CD4-positive, alpha-beta T cell treated with Interleukin-2 at 100 ng/mL for 4 hours (primary cell): ENCODE measurements at places on chromosomes 16 and 17.

DNA sequence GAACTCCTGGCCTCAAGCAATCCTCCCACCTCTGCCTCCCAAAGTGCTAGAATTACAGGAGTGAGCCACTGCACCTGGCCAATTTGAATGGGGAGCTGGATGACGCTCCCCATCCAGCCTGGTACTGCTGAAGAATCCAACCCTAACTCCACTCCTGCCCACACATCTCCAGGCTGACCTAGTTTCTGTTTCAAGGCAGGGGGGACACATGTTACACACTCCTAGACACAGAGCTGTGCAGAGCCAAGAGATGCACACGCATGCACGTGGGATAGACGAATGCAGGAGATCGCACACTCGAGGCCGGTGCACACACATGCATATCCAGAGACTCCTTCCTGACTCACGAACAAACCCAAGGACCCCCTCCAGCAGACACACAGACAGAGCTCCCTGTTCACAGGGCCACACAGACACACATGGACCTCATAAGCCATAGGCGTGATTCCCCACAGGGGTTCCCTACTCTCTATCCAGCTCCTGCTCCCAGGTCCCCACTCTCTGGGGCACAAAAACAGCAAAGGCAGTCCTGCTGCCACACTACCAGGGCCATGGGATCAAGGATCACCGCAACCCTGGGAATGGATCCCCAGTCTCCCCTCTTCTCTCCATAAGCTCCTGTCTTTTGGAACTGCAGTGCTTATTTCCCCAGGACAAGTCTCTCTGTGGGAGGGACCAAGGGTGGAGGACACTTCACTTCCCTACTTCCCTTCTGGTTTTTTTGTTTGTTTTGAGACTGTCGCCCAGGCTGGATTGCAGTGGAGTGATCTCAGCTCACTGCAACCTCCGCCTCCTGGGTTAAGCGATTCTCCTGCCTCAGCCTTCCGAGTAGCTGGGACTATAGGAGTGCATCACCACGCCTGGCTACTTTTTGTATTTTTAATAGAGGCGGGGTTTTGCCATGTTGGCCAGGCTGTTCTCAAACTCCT lies 14.4 kb downstream of the EPOP start:
- DNase-seq = no peak

DNA sequence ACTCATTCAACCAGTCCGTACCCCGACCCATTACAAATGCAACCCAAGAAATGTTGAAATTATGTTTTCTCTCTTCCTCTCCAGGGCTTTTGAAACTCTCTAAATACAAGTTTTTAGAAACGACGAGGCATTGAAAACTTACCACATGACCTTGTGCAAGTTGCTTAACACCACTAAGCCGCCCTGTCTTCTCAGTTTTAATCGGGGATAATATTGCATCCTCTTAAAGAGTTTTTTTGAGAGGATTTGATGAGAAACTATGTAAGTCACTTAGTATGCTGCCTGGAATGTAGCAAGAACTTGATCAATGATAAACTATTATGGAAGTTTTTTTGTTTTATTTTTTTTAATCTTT lies 149.0 kb upstream of the FAM20A start:
- DNase-seq = no peak

DNA sequence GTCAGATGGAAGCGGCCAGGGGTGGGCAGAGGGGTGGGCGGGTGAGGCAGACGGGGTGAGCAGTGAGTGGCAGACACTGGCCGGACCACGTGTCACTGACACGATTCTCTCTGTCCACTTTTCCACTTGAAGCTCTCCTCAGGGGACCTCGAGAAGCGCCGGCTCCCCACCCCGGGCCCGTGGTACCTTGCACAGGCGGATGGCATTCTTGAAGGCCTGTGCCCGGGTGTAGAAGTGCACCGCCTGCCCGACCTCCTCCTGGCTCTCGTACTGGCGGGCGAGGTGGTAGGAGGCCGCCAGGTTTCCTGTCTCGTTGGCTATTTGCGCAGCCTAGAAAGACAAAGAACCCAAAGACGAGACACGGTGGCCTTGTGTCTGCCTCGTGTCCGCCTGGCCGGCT lies 9.1 kb upstream of the TMEM204 start:
- DNase-seq = no peak

DNA sequence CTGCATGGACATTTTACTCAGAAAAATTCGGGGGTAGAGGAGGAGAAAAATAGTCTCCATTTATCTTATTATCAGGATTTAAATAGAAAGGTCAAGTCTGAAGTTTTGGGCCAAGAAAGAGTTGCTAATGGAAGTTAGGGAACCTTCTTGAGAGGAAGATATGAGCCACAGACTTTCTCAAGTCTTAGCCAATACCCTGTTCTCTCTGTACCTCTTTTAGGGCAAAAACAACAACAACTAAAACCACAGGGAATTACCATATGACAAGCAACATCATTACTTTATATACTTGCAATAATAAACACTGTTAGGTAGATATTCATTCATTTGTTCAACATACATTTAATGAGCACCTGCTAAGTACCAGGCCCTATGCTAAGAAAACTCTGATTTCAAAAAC lies 282.2 kb upstream of the CDH5 start:
- no peak for DNase-seq

DNA sequence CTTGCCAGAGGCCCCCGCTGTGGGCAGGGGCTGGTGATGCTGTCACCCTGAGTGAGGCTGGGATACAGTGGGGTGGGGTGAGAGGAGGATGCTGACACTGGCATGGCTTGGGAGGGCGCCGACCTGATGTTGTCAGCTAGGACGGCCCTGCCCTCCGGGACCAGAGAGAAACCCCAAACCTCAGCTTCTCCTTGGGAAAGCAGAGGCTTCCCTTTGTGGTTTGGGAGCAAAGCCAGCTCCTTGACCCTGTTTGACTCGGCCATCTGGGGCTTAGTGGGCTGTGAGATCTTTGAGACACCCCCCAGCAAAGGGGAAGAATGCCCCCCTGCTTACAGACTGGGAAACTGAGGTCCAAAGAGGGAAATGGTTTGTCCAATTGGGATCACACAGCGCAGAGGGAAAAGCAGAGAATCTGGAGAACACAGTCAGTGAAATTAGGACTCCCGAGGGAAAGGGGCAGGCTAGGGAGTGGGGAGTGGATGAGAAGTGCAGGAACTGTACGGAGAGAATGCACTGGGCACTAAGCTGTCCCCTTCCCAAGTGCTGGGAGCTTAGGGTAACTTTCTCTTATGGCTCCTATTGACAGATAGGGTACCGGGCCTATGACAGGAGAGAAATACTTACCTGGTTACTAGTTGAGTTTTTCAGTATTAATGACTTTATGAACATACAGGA lies 40.7 kb upstream of the DLX4 start:
- no peak for DNase-seq

- no peak for DNase-seq
These were observed 56.5 kb upstream of the CIBAR2 start for GRCh38 chr16:85168732-85169256.

DNA sequence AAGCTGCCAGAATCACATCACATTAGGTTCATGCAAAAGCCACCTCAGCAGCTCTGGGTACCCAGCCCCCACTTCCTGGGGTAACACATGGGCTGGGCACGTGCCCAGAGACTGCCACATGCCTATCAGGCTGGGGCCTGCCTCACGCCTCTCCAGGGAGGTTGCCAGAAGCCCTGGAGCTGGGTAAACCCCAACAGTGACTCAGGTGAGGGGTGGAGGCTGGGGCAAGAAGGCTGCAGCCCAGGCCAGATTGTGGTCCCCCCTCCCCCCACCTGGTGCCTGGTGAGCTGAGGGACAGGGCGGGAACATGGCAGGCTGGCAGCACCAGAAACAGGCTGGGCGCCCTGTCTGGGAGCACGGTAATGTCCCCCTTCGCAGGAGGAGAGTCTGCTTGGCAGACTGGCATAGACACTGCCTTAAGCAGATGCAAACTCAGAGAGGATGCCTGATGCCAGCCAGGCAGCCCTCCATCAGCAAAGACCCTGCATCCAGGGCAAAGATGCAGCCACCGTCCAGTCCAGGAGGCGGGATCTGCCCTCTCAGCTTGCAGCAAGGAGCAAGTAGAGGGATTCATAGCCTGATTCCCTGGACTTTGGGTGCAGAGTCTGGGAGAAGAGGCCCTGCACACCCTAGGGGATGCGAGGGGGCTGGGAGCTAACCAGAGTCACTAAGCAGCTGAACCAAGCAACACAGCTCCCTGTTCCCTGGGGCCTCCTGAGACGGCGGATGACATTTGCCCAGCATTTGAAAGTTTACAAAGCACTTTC lies 28.8 kb downstream of the NGFR start:
- no peak for DNase-seq

DNA sequence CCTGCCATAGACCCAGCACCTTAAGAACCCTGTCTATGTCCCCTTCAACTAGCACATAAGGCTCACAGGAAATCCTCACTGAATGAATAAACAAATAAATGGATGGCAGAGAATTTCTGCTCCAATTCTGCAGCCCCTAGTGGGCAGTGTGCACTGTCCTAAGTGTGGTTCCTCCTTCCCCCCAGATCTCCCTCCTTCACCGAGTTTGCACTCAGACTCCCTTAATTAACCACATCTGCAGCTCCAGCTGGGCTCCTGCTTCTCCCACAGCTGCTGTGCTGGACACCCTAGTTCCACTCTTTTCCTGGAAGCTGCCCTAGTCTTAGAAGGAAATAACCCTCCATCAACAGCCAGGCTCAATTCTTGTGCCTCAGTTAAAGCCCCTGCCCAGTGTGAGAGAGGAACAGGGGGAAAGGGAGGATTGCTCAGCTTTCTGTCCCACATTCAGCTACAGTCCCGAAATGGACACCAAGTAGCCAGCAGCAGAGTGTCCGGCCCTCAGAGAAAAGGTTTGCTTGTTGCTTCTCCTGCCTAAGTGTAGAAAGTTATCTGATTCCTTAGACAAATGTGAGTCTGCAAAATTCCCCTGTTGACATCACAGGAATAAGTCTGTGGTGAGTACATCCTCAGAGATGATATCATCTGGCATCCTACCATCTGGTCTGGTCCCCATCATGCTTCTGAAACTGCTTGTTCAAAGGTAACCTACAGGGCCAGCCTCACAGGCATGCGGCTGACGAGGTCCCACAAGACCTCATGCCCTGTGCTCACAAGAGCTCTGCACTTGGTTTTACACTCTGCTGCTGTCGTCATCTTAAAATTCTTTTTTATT lies 12.3 kb downstream of the LRRC3C start:
- peak; percentile 51 for DNase-seq

- DNase-seq = no peak
These were observed 18.4 kb downstream of the PLCG2 start for GRCh38 chr16:81797443-81797842.

DNA sequence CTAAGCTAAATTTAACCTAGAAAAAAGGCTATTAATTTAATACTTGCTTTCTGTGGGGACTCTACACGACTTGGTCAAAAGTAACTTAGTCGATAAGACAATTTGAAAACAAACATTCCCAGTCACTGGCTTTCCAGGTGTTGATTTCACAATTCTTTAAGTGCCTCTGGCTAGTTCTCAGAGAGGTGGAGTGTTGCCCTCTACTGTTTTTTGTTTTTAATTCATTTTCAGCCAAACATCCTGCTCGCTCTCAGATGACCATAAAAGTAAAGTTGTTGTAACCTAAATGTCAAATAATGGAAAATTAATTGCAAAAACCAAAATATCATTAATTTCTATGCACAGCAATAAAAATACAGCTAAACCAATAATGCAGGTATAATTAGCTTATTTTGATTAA lies 107.1 kb downstream of the MYO1D start:
- no peak for DNase-seq

DNA sequence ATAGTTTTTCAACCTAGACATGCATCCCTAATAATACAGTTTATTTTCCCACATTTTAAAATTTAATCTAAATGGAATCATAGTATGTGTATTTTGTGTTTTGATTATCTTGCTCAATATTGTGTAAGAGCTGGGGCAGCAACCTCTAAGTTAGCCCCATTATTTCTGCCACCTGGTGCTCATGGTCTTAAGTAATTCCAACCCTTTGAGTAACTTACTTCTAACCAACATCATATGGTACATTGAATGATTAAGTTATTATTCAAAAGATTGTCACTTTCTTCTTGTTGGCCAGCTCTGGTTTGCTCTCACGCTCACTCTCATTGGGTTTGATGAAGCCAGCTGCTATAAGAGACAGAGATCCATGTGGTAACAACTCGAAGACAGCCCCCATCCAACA lies 3.9 kb upstream of the KRTAP4-3 start:
- DNase-seq = no peak

DNA sequence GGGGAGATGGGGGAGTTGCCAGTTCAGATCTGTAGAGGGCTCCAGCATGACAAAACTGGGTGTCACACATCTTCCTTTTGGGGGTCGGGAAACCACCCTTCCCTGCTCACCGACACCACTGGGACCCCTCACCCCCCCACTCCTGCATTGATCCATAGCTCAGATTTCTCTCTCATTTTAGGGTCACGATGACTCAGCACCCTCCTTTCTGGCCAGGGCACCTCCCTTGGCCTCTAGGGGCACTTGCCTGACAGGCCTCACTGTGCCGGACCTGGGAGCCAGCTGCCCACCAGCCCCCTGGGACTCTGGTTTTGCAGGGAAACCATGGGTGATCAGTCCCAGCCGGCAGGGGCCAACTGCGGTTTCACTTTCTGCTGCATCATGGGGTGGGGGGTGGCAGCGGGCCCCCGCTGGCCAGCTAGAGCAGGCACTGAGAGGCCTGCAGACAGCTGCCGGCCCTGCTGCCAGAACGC lies 239.4 kb downstream of the MRTFB start:
- no peak for DNase-seq

- no peak for DNase-seq
These were observed 11.7 kb upstream of the TAOK1 start for GRCh38 chr17:29378500-29378899.

- peak; percentile 35 for DNase-seq
These were observed 71.0 kb upstream of the ATF7IP2 start for GRCh38 chr16:10314811-10315210.

DNA sequence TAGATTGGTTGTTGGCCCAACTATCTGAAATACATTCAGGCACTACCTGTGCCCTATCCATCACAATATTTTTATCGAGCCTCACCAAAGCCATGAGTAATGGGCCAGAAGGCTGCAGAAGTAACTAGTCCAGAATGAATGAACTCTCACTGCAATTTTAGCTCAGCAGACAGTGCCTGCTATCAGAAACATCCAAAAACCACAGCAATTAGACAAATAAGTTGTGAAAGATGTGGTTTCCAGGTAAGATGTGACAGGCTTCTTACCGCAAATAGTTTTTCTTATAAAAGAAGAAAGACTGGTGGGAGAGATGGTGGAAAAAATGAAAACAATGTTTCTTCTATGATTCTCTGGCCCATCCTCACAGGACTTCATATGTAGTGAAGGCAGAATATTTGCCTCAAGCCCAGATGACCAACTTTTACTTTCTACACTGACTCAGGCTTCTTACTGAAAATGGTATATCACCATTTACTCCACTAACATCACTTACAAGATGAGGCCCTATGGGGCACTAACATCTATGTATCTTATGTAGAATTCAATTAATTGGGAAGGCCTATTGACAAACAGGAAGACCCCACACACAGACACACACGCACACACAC lies 9.8 kb upstream of the RFFL start:
- DNase-seq = peak; percentile 70

DNA sequence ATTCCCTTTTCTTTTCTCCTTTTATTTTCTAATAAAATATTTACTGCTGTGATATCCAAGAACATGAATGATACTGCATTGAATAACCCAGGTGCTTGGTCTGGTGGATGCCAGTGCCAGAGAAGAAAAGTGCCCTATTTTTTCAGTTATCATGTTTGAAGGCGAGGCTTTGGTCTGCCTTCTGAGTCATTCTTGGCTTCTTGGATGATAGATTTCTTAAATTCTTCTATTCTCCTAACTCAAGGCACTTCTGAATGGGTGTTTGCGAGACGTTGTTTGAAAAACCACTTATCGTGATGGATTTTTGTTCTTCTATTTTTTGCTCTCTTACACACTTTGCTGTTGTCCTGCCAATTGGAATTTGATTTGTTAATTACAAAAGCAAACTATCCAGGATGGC lies 66.7 kb downstream of the FTO start:
- DNase-seq = no peak

GRCh38 chr17:8019665-8020650 lies 17.5 kb downstream of the GUCY2D start:
- no peak for DNase-seq
